ENCODE measurements at places on chromosomes 11 and 22. TPM values are rescaled to one million over a fixed set of nuclear protein-coding genes. Genes with fewer than 3 reads are reported as not detected.

DUSP8 gene
- total RNA-seq: 0.30 TPM

IRAG1 gene
- not detected for total RNA-seq

INPP5J gene
- 0.30 TPM for total RNA-seq

SNX32 gene
- total RNA-seq: 1.6 TPM

OSM gene
- total RNA-seq: 237 TPM

NCAM1 gene
- total RNA-seq: 0.23 TPM

HSCB gene
- 9.8 TPM for total RNA-seq

HEPHL1 gene
- not detected for total RNA-seq

KRTAP5-1 gene
- not detected for total RNA-seq

OR2AG2 gene
- total RNA-seq: 0.18 TPM

GAL3ST1 gene
- not detected for total RNA-seq

Measured in T-helper 2 cell treated with Interferon-gamma antibody and Interleukin-4, amounts not matched to agents 100 ng/mL and 5 ng/mL, for 36 hours (primary cell).